ENCODE measurements at places on chromosomes 2 and 18.

DNA sequence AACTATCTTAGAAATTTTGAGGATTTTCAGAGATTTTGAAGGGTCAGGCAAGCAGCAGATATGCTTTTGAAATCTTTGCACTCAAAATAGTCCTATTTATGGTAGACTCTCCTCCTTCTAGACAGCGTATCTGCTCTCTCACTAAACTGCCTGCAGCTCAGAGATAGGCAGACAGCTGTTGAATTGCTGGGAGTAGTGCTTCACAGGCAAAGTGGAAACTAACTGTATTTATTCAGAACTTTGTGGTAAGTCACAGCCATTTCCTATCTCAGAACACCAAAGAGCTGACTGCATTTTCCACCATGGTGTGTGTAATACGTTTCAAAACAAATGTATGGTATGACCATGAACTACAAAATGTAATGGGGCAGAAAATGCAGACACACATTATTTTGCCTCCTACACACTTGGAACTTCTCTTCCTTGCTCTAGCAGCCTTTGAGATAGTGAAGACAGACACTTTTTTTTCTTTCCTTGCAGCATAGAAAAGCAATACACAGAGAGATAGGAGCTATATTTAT, 352.4 kb downstream of the LRP1B start:
- no peak for DNase-seq

GRCh38 chr18:845152-845819, 33.2 kb upstream of the YES1 start:
- DNase-seq = no peak

GRCh38 chr2:121949271-121949670, 193.8 kb downstream of the TSN start:
- DNase-seq = no peak

- DNase-seq = no peak
These were observed 487.5 kb downstream of the DLGAP1 start for GRCh38 chr18:3967359-3968180.

DNA sequence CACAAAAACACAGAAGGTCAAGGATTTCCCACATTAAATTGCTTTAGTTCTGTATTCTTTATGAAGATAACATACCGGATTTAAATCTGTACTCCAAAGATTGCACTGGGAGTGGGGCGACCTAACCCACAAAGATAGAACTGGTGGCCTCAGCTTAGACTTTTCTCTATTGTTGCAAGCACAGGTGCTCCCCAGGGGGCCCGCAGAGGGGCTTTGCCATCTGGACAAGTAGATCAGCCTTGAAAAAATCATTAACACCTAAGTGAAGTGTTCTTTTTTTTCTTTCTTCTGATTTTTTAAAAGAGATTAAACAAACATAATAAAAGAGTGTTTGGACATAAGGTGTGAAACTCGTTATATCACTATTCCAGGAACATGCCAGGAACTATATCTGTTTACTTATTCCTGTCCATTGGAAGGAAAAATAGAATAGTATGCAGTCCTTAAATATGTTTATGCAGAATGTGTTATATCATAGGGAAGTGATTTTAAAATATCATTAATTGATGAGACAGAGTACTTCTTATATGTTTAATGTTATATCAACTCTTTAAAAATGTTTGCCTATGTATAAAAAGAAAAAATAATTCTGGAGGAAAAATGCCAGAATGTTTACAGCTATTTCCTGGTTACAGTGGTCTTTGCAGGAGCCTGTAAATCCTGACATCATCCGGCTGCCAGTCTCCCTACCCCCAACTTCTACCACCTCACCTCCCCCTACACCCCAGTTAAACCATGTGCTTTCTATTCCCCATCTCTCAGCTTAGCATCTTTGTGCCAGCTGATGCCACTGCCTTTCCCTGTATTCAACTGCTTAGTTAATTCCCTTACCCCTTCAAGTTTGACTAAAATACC, 679.2 kb downstream of the CNTNAP5 start:
- no peak for DNase-seq

- DNase-seq = no peak
These were observed 3.2 kb downstream of the ZBTB7C start for GRCh38 chr18:48405978-48406377.

DNA sequence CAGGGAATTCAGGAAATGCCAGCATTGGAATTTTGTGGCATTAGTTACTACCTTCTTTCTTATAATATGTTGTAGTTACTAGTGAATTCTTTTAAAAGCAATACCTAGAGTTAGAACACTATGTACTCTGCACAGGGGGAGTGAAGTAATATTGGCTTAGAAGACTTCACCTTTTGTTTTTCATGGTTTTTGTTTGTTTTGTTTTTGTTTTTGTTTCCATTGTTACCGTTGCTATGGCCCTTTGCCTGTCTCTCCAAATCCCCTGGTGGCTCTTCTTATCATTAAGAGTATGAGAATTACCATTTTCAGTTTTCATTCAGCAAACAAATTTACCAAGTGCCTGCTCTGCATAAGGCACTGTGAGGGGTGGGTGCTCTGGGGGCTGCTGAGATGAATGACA, 160.1 kb downstream of the HAUS1 start:
- no peak for DNase-seq

GRCh38 chr2:62177392-62178049, 18.4 kb upstream of the B3GNT2 start:
- DNase-seq = no peak

DNA sequence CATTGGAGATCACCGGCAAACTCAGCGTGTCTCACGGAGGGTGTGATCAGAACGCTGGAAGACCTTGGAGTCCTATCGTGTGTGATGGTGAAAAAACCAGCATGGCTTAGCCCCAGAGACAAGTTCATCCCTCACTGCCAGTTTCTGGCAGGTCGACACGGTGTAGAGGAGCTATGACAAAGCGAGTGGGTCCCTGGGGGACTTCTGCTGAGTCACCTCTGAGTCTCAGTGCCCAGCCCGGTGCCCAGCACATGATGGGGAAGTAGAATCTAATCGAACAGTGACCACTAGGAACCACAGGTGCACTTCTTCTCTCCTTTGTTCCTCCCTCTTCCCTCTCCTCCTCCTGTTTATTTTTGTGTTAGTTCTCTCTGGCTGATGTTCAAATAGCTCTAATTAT, 45.9 kb upstream of the KCNF1 start:
- no peak for DNase-seq

DNA sequence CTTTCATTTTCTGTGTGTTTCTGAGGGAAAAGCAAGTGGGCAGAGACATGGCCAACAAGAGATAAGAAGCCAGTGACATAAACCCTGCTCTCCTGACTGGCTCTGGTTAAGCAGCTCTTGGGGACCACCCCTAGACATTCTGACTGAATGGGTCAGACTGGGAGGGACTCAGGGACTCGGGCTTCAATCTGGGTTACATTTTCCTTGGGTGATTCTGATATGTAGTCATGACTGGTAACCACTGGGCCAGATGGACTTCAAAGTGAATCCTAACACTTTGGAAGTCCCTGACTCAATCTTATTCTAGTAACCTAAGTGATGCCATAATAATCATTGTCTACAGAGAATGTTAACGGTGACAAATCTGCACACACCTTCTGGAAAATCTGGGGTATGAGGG, 397.8 kb downstream of the NBAS start:
- DNase-seq = no peak

GRCh38 chr2:175355246-175355645, 173.7 kb upstream of the ATP5MC3 start:
- no peak for DNase-seq

DNA sequence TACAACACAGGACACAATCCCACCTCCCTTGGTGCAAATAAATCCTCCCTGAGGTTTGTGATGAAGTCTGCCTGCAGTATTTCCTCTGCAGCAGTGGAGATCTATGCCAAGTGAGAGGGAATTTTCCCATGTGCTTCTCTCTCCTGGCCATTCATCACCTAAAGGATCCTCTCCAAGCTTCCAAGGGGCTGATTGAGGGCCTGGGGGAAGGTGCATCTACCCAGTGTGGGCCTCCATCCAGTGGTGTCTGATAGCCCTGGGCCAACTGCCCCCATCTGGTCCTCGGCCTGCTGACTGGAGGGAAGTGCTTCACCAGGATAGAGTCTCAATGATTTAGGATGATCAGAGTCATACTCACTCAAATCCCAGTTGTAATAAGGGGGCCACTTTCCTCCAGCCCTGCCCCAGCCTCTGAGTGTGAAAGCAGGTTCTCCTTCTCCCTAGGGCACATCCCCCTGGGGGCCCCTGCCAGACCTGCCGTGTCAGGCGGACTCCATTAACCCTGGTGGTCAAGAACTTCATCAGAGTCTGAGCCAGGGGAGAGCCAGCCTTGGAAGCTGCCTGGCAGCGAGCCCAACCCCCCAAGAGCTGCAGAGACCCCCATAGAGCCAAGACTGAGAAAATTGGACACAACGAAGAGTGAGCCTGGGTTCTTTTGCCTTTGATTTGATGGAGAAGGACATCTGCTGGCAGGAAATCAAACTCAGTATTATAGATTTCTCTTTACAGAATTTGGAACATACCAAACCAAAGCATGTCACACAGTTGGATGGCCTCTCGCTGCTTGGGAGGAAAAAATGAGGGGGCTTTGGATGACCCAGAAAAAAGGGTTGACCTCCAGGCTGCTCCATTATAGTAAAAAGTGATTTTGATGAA, 509.6 kb downstream of the CMPK2 start:
- no peak for DNase-seq

GRCh38 chr2:96863575-96864342, 5.9 kb upstream of the ANKRD39 start:
- DNase-seq = no peak

DNA sequence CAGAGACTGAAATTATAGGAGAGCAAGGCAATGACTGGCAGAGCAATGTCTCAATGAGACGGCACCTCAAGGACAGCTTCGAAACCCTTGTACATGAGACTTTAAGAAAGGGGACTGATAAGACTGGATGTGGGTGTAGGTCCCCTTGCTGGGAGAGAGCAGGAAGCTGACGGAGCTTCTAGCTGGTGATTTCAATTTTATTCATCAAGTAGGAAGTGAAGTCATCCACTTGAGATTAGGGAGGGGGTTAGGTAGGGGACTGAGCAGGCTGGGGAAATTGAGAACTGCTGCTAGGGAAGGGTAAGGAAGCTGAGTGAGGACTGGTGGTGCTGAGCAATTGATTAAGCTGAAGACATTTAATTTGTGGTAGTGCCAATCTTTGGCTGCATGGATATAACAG, 99.5 kb upstream of the ITGB6 start:
- DNase-seq = no peak

DNA sequence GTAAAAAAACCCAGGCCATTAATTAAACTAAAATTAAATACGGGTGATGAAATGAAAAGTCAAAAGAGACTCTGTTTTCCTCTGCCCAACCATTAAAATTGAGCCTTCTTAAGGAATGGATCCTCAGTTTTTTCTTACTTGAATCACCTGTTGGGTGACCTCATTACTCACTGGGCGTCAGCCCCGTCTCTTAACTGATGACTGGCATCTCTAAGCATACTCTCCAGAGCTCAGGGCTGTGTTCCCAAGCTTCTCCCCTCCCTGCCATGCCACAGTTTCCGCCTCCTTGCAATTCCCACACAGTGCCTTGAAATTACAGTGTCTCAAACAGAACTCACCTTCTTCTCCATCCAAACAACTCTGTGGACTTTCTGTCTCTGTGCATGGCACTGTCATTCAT, 421.1 kb upstream of the CELF4 start:
- no peak for DNase-seq

GRCh38 chr18:3008541-3008940, 4.4 kb downstream of the LPIN2 start:
- no peak for DNase-seq

DNA sequence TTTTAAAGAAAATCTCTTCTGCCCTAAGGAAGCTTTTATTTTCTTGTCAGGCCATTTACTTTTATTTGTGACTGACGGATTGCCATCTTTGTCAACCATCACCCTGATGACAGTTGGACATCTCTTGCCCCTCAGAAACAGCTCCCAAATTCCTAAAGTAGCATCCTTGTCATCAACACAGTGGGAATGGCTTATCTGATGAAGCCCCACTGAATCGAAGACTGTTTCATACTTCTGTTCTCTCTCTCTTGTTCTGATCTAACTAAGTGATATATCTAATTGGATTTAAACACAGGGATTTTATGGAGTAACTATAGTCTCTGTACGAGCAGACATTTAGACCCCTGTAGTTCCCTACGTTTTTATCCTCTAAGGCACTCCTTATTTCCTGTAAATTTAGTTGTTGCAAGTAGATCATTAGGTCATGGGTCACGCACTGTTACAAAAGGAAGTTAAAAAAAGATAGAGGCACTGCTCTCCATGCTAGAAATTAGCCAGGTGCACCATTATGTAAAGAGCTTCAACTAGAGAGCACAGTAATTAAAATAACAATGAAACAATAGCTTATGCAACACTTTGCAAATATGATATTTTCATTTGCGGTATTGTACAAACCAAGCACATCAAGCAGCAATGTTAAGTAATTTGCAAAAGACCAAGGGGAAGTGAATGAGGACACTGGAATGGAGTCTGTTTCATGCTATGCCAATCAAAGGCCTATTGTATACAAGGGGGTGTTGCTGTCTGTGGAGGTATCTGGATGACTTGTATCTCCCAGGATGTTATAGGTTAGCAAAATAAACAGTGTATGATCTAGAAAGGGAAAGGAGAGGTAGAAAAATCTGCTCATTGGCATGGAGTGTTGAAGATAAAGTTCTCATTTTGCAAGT, 284.7 kb downstream of the LRRTM1 start:
- DNase-seq = no peak

DNA sequence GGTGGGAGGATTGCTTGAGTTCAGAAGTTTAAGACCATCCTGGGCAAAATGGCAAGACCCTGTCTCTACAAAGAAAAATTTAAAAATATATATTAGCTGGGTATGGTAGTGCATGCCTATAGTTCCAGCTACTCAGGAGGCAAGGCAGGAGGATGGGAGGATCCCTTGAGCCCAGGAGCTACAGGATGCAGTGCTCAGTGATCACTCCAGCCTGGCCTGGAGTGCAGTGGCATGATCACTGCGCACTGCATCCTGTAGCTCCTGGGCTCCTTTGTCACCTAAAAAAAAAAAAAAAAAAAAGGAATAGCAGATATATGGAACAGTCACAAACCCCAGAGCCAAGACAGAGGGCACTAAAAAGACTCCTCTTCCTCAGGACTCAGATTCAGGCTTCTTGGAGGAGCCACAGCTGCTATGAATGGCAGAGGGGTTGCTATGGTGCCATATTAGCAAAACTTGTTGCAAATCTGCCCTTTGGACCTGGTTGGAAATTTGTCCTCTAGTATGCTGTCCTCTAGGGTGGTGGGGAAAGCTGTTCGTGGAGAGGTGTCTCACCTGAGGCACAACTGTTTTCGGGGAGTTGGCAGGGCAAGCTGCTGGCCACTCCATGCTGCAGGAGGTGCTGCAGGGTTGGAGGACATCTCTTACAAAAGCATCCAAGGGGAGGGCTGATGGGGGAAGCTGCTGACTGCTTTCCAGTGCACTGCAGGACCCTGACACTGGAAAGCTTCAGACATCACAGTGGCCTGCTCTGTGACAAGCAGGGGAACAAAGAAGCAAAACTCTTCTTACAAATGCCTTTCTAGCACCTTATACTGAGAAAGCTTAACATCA, 22.7 kb downstream of the CYP20A1 start:
- DNase-seq = no peak
